Immature natural killer cell (primary cell): ENCODE measurements at places on chromosomes 16 and 17. TPM values are rescaled to one million over a fixed set of nuclear protein-coding genes. Genes with fewer than 3 reads are reported as not detected.

DNA sequence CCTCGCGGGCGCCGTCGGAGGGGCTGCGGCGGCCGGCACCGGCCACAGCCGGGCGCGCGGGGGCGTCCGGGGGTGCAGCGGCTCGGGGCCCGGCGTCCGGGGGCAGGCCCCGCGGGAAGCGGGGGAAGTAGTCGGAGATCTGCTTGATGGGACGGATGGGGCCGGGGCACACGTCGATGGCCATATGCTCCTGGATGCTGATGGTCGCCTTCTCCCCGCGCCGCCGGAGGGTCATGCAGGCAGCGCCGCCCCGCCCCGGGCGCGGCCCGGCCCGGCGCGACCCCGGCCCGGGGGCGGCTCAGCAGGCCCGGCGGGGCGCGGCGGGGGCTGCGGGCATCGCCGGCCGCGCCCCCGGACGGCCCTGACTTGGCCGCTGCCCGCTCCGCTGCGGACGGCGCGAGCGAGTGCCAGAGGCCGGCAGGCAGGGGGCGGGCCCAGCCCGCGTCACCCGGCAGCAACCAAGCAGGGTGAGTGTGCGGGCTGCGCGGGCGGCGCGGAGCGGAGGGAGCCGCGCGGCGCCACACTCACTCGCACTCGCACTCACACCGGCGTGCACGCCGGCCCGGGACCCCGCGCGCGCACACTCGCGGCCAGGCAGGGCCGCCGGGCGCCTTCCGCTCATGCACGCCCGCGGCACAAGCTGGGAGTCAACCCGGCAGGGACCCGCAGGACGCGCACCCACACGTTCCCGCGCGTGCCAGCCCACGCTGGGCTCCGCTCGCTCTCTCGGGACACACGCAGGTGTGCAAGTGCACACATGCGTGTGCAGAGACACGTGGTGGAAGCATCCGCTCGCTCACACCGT lies at the start of gene DOC2B:
TSS of gene DOC2B (minus strand) at position 406 of the 805 bp plus-strand sequence. CDS start at position 235, 171 bp downstream.
- no peak for DNase-seq

- no peak for DNase-seq
These were observed 260.7 kb upstream of the CA10 start for GRCh38 chr17:52419229-52419641.

DNA sequence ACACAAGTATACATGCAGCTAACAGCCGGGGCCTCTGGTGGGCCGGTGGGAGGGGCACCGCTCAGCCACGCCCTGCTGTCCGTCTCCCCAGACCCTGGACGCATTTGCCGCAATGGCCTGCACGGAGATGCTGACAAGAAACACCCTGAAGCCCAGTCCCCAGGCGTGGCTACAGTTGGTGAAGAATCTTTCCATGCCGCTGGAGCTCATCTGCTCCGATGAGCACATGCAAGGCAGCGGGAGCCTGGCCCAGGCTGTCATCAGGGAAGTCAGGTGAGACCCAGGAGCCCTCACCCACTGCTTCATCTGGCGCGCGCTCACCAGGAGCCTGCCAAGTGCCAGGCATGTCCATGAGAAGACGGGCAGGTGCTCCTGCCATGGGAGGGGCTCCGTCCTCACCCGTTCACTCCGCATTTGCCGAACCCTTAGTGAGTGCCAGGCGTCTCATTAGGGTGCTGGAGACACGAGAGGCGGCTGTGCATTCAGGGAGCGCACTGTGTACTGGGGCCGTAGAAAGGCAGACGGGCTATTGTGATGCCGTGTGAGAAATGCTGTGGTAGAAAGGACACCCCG lies 51.4 kb upstream of the ENDOV start:
- DNase-seq = no peak

NF1 gene
- 4.7 TPM for polyA plus RNA-seq

DNA sequence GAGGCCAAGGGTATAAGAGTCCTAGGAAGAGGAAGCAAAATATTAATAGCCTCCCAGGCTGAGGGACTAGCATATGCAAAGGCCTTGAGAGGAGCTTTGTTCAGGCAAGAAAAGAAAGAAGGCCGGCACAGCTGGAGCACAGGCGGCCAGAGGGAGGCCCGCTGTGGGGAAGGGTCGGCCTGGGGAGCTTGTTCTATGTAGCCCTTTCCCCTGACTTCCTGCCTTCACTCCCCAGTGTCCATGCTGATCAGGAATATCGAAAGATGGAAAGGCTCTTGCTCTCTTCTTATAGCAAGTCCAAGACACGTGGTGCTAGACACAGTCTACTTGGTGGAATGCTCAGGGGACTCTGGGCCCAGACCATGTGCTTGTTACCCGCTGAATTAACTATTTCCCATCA lies 27.4 kb upstream of the HAS3 start:
- DNase-seq = no peak

KCNH4 gene
- not detected for polyA plus RNA-seq

DRC3 gene
- polyA plus RNA-seq = not detected

DNA sequence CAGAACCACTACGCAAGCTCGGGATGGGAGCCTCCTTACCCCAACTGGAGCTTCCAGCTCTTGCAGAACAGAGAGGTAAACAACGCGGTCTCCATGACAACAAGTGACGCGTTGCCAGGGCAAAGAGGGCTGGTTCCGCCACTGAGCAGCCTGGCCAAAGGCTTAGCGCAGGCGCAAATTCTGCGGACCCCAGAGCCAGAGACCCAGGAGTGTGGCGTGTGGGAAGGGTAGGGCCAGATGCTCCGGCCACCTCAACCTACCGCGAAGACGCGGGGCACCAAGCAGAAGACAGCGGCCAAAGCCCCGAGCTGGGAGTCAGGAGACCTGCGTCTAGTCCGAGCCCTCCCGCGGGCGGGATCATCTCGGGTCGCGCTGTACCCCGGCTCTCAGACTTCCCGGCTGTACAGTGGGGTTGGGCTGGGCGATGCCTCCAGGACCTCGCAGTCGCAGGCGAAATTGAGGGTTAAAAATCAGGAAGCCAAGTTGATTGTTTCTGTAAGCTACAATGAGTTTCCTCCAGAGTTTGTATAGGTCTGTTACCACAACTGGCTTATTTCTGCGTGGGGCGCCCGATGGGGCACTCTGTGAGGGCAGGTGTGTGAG lies at the start of gene TEKT1:
TSS of gene TEKT1 (minus strand) at position 69 of the 603 bp plus-strand sequence. CDS start 1,353 bp downstream, outside the sequence.
- peak; percentile 74 for DNase-seq

GRCh38 chr17:48541577-48542113 lies 3.3 kb downstream of the HOXB2 start:
- DNase-seq = peak; percentile 60

GRCh38 chr17:8337802-8338752 lies 1.6 kb upstream of the ODF4 start:
- no peak for DNase-seq

KRTAP16-1 gene
- polyA plus RNA-seq = not detected

GRCh38 chr17:31096106-31096436 lies 1.3 kb downstream of the NF1 start:
- no peak for DNase-seq

CORO7 gene
- polyA plus RNA-seq = 37.6 TPM

HYDIN gene
- polyA plus RNA-seq = 0.24 TPM

DNA sequence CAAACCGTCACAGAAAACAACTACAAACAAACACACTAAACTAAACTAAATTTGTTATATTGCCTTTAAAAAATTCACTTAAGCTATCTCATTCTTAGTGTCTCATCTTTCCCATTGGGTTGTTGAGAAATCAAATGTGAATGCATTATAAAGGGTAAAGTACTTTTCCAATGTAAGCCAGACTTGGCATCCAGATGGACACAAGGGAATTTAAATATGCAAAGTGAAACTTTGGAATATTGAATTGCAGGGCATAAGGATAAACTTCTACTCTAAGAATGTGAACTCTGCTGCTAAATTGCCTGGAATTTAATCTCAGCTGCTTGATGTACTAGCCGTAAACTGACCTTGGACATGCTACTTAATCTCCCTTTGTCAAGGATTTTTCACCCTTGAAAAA lies 1554.6 kb downstream of the CDH8 start:
- DNase-seq = no peak

- DNase-seq = no peak
These were observed 808.1 kb upstream of the RBFOX1 start for GRCh38 chr16:6524501-6524900.

SLC35G3 gene
- not detected for polyA plus RNA-seq

PRSS36 gene
- 3.4 TPM for polyA plus RNA-seq

DNA sequence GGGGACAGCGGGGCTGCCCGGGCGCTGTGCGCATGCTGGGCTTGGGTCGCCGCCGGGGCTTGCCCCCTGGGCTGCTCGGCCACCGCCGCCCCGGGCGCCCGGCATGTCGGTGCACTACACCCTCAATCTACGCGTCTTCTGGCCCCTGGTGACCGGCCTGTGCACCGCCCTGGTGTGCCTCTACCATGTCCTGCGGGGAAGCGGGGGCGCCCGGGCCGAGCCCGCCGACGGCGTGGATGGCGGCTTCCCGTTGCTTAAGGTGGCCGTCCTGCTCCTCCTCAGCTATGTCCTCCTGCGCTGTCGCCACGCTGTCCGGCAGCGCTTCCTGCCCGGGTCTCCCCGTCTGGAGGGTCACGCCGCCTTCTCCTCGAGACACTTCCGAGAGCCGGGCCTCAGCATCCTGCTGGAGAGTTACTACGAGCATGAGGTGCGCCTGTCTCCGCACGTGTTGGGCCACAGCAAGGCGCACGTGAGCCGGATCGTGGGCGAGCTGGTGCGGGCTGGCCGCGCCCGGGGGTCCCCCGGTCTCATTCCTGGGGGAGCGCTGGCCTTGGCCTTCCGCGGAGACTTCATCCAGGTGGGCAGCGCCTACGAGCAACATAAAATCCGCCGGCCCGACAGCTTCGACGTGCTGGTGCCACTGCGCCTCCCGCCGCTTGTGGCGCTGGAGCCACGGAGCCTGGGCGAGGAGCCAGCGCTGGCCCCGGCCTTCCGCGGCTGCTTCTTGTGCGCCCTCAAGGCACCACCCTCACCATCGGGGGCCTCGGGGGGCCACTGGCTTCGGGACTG lies 789 bp downstream of the ITPRIPL2 start:
- no peak for DNase-seq

DNA sequence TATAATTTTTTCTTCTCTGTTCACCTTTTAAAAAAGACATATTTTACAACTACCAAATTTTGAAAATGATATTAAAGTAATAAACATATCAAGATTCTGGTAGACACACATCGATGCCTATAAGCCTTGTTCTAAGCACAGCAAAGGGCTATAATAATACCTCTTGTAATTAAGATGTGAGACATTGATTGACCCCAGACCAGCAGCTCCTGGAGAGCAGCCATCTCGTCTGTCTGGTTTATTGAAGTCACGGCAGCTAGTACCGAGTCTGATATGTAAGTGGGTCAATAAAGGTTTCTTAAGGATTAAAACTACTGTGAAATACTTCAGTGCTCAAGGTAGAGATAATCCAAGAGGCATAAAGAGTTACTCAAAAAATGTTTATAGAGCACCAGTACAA lies 76.1 kb downstream of the C17orf58 start:
- DNase-seq = no peak

WSCD1 gene
- 0.11 TPM for polyA plus RNA-seq

DNA sequence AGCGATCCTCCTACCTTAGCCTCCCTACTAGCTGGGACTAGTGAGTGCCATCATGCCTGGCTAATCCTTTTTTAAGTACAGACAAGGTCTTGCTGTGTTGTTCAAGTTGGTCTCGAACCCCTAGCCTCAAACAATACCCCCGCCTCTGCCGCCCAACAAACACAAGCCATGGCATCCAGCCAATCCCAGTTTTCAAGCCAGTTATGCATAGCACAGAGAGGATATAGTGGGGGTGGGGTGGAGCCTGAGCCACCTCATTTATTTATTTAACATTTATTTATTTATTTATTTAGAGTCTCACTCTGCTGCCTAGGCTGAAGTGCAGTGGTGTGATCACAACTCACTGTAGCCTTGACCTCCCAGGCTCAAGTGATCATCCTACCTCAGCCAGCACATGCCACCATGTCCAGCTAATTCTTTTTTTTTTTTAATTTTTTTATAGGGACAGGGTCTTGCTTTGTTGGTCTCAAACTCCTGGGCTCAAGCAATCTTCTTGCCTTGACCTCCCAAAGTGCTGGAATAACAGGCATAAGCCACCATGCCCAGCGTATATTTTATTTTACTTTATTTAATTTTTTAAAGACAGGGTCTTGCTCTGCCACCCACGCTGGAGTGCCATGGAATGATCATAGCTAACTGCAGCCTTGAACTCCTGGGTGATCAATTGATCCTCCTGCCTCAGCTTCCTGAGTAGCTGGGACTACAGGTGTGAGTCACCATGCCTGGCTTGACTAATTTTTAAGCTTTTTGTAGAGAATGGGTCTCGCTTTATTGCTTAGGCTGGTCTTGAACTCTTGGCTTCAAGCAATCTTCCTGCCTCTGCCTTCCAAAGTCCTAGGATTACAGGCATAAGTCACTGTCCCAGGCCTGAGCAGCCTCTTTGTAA lies 26.2 kb upstream of the KLHL11 start:
- no peak for DNase-seq

CCR7 gene
- polyA plus RNA-seq = 50.9 TPM

KRTAP1-1 gene
- polyA plus RNA-seq = not detected

DNA sequence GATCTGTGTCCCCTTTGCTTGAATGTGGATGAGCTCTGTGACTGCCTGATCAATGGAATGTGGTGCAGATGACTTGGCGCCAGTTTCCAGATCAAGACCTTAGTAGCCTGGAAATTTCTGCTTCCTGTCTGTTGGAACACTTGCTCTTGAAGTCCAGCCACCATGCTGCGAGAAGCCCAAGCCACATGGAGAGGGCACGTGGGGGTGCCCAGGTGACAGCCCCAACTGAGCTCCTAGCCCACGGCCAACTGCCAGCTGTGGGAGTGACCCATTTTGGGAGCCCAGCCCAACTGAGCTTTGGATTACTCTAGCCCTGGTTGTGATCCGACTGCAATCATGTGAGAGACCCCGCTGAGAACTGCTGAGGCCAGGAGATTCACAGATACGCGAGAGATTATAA lies 3.3 kb upstream of the ITGAM start:
- no peak for DNase-seq

OGFOD3 gene
- polyA plus RNA-seq = 39.8 TPM
